ENCODE measurements at places on chromosomes 4 and X. TPM values are rescaled to one million over a fixed set of nuclear protein-coding genes. Genes with fewer than 3 reads are reported as not detected.

Gene PPP4R3C
- not detected for total RNA-seq

Gene TRAM1L1
- total RNA-seq, result 4.9 TPM

GRCh38 chr4:48704091-48704802 lies 75.8 kb downstream of the FRYL start:
- no peak for DNase-seq

- no peak for DNase-seq
Observed at GRCh38 chr4:144582105-144582850, 63.7 kb upstream of the HHIP start.

Gene NUDT10
- total RNA-seq, result 1.0 TPM

GRCh38 chr4:4836044-4836443 lies 23.4 kb upstream of the MSX1 start:
- DNase-seq, result no peak

- no peak for DNase-seq
Observed at GRCh38 chr4:18608908-18609533, 587.5 kb upstream of the LCORL start.

Gene OPRPN
- total RNA-seq, result 2.1 TPM

Gene TCEAL6
- not detected for total RNA-seq

Gene MAGEE2
- total RNA-seq, result not detected

DNA sequence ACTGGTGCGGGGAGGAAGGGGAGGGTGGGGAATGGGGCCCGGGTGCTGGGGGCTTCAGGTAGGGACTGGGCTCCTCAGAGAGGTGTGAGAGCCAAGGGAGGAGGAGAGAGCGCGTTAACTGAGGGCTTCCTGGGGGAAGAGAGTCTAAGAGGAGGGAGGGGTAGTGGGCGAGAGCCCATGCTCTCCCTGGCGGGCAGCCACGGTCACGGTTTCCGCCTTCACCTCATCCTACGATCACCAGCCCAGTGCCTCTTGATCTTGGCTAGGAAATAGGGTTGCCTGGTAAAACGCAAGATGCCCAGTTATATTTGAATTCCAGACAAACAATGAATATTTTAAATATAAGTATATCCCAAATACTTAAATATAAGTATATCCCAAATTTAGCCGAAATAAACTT lies 60.8 kb upstream of the GRPEL1 start:
- no peak for DNase-seq

GRCh38 chr4:119106036-119107000 lies 29.3 kb upstream of the MYOZ2 start:
- DNase-seq, result no peak

DNA sequence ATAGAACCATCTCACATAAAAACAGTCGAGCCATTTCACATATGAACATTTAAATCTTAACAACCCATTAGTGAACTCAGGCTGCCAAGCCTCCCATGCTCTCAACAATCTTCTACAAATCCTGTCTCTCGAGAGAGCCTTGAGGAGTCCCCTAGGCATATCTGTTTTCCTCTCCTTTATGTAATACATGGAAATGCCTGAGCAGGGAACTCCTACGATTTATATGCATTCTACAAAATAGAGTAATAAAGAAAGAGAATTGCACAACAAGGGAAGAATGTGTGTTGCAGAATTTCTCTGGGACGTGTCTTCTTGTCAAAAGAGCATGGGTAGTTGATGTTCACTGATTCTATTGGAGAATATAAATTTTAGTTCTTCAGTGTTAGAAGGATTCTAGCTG lies 101.8 kb upstream of the VCX2 start:
- DNase-seq, result no peak

Gene RPS6KA6
- total RNA-seq, result 3.6 TPM

DNA sequence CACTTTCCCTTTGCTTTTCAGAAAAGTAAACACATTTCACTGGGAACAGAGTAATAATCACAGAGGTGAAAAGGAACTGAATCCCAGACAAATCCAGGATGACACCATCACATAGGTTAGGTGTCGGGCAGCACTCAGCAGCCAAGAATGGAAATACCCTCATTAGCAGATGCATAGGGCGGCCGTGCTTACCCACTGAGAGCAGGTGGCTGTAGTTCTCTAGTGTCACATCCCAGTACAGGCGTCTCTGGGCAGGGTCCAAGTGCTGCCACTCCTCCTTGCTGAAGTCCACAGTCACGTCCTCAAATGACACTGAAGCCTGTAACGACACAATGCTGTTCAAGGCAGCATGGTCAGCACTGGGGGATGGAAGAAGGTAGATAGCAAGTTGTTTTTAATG lies 26.9 kb downstream of the ZNF41 start:
- no peak for DNase-seq

GRCh38 chr4:8699063-8699385 lies 106.5 kb downstream of the CPZ start:
- no peak for DNase-seq

GRCh38 chr4:52750819-52751486 lies at the start of gene ERVMER34-1:
ERVMER34-1 (minus strand) TSS chr4:52751425; CDS start chr4:52745520, 5,905 bp downstream.
- DNase-seq, result peak; percentile 13

Gene S100G
- not detected for total RNA-seq

DNA sequence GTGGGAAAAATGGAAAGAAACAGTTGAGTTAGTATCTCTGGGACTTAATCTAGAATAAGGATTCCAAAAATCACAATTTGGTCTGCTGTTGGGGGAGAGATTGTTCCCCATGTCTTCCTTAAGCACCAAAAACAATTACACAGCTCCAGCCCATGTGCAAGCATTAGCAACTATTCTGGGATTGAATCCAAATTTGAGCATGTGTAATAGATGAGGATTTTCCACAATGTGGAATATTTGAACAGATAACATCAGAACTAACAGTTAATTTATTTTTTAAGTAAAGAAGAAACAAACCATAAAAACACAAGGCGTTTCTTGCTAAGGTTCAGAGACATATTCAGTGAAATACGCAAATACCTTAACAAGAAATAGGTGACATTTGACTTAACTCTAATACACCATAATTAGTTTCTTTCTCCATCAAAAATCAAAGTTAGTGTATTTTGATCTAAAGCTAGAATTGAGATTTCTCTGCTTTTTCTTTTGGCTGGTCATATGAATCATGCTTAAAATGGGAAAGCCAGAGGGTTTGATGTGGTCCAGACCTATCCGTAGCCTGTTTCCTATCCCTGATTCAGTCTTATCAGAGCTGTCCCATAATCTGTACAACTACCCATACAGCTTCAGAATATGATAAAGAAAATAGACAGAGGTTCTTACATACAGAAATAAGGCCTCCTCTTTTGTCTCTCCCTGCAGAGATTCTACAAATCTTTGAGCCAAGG lies 413.4 kb downstream of the PACRGL start:
- DNase-seq, result no peak

DNA sequence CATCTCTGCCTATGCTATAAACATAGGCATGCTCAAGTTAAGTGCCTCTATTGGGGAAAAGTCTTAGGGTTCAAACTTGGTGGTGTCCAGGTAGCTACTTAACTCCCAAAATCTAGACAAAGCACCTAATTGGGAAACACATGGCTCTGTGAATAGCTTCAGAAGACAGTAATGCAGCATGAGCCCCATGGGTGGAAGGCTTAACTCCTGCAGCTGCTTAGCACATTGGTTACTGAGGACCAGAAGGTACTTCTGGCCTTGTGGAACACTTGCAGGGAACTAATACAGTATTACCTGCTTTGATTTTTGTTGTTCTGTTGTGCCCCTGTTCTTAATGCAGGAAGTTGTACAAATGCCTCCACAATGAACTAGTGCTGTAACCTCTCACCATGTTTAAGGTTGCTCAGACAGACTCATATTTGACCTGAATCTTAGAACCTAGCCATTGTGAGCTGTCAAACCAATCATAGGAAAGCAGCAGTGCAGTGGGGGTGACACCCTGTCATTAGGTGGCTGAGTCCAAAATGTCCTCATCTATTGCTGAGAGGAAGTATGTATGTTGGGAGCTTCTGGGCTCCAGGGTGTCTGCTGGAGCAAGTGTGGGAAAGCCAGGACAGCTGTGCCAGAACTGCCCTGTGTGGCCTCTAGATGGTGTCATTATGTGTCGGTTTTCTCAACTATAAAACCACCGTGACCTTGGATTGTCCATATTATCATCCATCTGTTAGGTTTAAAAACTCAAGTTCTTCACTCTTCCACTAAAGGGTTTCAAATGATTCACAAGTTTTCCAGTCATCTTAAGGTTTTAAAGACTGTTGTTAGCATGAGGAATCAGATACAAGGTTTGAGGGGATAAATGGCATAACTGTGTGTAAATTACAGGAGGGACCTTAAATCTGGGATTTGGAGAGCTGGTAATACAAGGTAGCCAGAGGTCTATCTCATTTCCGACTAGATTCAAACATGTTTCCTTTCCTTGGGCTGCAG lies 69.9 kb upstream of the WDR1 start:
- DNase-seq, result no peak

DNA sequence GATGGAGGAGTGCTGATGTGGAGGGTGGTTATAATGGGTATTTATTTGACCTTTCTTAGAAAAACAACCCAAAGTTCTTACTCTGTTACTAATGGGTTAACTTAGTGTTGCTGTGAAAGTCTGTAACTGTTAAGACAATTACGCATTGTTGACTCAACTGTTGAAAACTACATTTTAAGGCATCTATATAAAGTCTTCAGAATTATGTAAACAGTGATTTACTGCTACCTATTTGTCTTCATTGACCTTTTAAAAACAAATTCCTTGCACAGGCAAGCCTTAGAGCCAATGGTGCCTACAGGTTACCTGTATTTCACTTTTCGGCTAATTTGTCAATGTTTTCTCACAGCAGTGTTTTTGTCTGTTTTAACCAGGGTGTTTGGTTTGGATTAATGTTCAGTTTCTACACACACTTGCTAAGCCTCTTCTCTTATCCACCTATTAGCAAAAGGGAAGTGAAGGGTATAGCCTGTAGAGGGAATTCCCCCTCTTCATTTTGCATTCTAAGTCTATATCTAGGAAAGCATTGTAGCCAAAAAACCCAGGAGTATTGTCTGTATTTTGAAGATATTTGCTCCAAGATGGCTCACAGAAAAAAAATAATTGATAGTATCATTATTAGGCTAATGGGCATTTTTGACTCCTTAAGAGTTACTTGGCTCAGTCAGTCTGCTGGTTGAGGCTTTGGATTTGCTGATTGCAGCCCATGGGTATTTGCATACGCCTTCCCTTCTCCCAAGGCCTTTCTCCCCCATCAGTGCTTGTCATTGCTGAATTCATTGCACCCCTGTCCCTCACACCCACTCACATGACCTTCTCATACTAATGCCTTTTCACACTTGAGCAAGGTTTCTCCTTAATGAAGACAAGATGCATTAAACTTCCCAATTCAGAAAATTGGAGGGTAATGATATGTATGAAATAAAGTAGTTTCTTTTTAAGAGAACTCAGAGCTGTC lies 30.5 kb downstream of the AFF1 start:
- DNase-seq, result no peak

GRCh38 chr4:38284294-38285030 lies 324.3 kb downstream of the PTTG2 start:
- no peak for DNase-seq

- DNase-seq, result no peak
Observed at GRCh38 chrX:31099536-31100090, 27.8 kb upstream of the FTHL17 start.

DNA sequence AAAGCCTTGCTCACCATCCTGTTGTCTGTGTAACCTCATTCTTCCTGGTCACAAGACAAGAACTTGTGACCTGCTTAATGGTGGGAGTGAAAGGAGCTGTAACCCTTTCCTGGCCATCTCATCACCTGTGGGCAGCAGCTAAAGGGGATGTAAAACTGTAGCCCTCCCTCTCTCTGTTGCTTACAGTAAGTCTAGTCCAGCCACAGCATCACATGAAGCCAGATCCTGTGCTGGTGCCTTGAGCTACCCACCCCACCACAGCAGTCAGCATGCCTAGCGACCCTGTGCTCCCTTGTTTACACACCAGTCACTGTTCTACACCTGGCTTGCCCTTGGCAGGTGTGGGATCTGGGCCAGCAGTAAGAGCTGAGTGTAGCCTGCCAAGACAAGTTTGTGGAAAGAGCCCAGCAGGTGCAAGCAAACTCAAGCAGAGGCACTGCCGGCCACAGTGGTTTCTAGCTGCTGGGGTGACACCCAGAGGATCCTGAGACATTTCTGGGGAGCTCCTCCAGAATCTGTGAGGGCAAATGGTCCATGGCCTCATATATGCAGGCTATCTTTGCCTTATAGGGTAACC lies 41.0 kb downstream of the UGT2B28 start:
- peak; percentile 70 for DNase-seq

Gene THAP9
- total RNA-seq, result 3.9 TPM

Gene SPACA5
- total RNA-seq, result not detected

- DNase-seq, result no peak
Observed at GRCh38 chrX:111123125-111123524, 27.1 kb downstream of the PAK3 start.

GRCh38 chr4:121457278-121457875 lies 76.6 kb upstream of the QRFPR start:
- peak; percentile 31 for DNase-seq

DNA sequence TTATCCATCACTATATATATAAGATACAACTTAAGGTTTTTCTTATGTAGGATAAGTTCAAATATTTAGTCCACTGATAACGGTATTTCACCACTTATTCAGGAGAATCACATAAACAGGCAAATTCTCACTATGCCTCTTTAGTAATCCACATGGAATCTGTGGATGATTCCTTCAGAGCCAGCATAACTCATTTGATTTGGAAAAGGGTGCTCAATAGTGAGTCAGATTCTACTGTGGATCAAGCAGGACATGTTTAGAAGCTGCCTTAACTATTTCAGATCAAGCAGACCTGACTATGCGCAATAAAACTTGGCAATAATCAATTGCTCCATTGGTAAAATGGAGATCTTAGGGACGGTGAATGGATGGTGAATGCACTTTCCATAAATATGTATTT lies 184.1 kb downstream of the CBR4 start:
- no peak for DNase-seq

DNA sequence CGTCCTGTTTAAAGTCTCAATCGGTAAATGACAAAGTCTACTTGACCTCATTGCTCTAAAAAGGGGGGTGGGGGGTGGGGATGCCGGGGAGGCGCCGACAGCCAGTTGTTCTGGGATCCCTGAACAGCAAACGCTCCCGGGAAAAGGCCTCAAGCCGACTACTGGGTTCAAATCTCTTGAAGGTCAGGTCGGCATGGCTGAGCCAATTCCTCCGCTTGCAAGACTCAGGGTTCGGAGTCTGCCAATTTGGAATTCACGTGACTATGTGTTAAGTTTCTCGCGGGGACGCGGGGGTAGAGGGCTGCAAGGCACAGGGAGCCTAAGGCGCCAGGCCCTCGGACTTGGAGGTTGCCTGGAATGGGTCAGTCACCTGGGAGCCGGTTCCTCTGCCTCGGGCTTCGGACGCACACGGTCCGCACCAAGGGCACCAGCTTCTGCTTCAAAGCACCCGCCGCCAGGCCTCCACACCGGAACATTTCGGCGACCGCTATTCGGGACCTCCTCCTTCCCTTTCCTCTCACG lies 399 bp downstream of the AIFM1 start:
- DNase-seq, result no peak

- no peak for DNase-seq
Observed at GRCh38 chr4:81601358-81601694, 129.6 kb upstream of the RASGEF1B start.

Gene OTC
- total RNA-seq, result 3.6 TPM

- no peak for DNase-seq
Observed at GRCh38 chr4:43816116-43816515, 632.5 kb downstream of the KCTD8 start.

Gene UGT2B11
- not detected for total RNA-seq

Gene GPRIN3
- total RNA-seq, result 5.3 TPM

GRCh38 chr4:152965611-152966010 lies 29.5 kb downstream of the FHDC1 start:
- DNase-seq, result no peak
